ENCODE measurements at places on chromosomes 11 and 22.
A peak's percentile ranks its signal among the peaks of the same experiment; 100 is the strongest.

- no peak for DNase-seq
These were observed 1.4 kb upstream of the VSIG10L2 start for GRCh38 chr11:125944350-125945010.

GRCh38 chr11:559712-560304 is 730 bp downstream of the LMNTD2 start:
- DNase-seq: no peak

DNA sequence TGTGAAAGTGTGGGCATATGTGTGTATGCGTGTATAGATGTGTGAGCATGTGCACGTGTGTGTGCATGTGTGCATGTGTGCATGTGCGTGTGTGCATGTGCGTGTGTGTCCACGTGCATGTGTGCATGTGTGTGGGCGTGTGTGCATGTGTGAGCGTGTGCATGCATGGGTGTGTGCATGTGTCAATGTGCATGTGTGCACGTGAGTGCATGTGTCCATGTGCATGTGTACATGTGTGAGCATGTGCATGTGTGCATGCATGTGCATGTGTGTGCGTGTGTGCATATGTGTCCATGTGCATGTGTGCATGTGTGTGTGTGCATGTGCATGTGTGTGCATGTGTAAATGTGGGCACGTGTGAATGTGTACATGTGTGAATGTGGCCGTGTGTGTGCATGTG is 95.3 kb downstream of the ST3GAL4 start:
- no peak for DNase-seq

- peak; percentile 58 for DNase-seq
These were observed 195.9 kb downstream of the CSNK2A3 start for GRCh38 chr11:11157185-11157584.

GRCh38 chr11:20467487-20468185 is 80.1 kb downstream of the PRMT3 start:
- no peak for DNase-seq

- no peak for DNase-seq
These were observed 193.7 kb downstream of the MIAT start for GRCh38 chr22:26851125-26851524.

DNA sequence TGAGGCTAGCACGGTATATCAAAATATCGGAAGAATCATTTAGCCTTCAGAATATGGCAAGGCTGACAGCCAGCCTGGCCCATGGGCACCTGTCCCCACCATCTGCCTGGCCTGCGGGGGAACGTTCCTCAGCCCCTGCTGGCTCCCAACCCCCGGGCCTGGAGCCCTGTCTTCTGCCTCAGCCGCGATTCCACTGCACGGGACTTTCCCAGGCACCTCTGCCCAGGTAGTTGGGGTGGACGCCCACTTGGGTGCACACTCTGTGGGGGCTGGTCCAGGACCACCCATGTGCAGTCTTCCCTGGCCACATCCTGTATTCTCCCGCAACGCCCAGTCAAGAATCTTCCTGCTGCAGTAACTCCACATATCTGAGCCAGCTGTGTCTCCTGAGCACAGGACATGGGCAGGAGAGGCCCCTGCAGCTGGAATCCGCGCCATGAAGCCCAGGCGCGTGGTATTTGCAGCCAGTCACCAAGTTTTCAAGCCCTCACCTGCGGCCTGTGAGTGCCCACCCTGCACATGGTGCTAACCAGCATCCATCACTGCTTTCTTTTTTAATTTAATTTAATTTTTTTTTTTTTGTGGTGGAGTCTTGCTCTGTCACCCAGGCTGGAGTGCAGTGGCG is 77.9 kb downstream of the KCNQ1 start:
- DNase-seq: no peak

DNA sequence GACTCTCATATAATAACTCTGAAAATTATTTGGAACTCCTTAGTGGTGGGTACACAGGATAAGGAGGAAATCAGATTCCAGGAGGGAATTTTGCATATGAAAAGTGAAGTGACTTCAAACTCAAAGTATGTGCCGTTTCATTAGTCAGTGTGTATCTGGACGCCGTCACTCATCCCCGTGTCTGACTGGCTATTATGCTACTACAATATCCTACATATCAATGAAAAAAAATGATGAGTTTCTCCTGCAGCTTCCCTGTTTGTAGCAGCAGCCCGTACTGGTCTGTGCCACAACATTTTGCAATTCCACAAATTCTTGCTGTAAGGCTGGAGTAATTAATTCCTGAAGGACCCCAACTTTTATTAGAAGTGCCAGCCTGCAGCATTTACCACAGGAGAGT is 16.5 kb downstream of the WT1 start:
- DNase-seq: no peak

- DNase-seq: no peak
These were observed 77.7 kb downstream of the BRD1 start for GRCh38 chr22:49749885-49750510.

DNA sequence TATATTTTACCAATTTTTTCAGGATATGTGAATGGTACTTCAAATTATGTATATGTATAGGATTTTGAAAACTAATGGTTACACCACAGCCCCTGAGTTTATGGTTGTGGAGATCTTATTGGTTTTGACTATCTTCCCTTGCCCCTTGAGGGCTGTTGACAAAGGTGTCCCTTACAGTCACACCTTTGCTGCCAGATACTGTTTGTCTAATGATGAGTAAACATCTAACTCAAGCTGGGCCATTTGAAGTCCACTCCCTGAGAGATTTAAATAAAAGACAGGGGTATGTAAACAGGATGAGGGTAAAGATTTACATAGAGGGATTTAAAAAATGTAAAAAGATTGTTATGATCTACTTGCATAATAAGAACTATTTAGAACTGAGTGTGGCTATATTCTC is 38.9 kb upstream of the LUZP2 start:
- DNase-seq: no peak

DNA sequence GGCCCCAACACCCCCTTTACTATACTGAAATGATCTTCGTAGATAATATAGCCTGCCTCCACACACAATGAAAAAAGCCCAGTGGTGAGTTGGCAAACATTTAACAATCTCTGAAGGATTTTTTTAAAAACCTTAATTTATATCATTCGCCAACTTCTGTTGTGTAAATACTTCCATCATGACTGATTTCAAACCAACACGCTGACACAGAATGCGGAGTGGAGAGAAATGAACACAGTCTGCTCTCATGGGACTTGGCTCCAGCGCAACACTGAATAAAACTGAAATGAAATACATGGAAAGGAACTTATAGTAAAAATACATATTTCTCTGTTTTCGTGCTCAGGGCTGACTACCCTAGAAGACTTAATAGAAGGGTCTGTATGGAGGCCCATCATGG is 61.3 kb upstream of the WNT11 start:
- no peak for DNase-seq

- DNase-seq: no peak
These were observed 9.2 kb downstream of the PVALB start for GRCh38 chr22:36807627-36808026.

DNA sequence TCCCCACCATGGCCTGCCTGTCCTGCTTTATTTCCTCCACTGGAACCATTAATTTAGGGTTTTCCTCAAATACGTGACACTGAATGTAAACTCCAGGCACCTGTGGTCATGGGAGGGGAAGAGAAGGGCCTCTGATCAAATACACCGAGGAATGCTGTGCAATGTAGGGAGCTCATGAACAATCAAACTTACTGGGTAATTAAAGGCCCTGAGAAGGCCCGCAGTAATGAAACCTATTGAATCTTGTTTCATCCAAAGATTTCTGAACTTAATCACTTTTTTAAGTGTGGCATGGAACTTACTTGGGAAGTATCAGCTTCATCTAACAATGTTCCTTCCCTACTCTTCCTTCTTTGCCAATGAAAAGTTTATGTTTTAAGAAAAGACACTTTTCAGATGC is 299.8 kb downstream of the MIAT start:
- no peak for DNase-seq

DNA sequence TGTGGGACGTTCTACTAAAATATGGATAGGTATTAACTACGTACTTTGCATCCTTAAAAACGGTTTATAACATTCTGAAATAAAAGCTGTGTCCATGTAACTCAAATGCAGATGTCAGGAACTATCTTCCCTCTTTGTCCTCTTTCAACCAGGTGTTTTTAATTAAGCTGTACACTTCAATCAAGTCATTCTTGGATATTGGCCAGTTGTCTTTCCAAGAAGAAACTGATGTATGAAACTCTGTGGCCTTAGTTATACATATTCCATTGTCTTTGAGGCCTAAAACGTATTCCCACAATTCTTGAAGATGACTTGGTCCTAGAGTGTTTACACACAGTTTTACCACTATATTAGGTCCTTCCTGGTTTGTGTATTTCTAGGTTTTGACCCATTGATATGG is 249.0 kb upstream of the CNTN5 start:
- DNase-seq: no peak

Measured in activated CD4-positive, alpha-beta T cell treated with anti-CD3 and anti-CD28 coated beads, Interleukin-2, amount 50 U/mL, for 4 hours (primary cell).